ENCODE measurements at places on chromosomes 6 and 20. TPM values are rescaled to one million over a fixed set of nuclear protein-coding genes. Genes with fewer than 3 reads are reported as not detected.

The GNAS-AS1 gene
- total RNA-seq, result not detected

The PNLDC1 gene
- total RNA-seq, result not detected

The TRAPPC3L gene
- total RNA-seq, result not detected

The ZSCAN12 gene
- 1.3 TPM for total RNA-seq

The POU3F2 gene
- total RNA-seq, result not detected
